ENCODE measurements at places on chromosomes 13 and 19.

DNA sequence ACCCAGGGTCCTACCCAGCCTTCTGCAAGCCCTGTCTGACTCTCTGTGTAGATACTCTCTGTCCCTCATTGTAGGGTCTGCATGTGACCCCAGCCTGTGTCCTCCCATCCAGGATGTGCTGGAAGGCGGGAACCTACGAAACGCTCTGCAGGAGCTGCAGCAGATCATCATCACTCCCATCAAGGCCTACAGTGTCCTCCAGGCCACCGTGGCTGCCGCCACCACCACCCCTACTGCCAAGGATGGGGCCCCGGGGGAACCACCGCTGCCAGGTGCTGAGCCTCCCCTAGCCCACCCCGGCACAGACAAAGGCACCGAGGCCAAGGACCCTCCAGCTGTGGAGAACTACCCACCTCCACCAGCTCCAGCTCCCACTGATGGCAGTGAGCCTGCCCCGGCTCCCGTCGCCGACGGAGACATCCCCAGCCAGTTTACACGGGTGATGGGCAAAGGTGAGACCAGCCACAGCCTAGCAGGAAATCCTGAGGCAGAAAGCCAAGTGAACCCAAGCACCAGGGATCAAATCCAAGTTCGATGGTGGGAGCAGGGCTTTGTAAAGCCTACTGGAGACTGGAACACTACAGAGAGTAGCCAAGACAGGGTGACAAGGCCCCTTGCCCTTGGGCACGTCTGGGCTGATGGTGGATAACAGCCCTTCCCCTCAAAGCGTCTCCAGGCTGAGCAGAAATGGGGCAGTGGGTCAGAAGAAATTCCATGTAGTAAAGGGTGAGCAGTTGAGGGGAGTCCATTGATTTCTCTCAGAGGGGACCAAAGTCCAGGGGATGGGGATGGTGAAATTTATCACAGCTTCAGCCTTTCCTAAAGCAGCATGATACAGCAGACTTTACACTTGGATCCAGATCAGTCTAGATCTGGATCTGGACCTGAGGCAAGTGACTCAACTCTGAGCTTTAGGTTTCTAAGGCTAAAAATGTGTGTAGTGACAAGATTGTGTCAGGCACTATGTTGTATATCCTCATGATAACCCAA lies 13.2 kb downstream of the PAF1 start:
- DNase-seq = no peak

DNA sequence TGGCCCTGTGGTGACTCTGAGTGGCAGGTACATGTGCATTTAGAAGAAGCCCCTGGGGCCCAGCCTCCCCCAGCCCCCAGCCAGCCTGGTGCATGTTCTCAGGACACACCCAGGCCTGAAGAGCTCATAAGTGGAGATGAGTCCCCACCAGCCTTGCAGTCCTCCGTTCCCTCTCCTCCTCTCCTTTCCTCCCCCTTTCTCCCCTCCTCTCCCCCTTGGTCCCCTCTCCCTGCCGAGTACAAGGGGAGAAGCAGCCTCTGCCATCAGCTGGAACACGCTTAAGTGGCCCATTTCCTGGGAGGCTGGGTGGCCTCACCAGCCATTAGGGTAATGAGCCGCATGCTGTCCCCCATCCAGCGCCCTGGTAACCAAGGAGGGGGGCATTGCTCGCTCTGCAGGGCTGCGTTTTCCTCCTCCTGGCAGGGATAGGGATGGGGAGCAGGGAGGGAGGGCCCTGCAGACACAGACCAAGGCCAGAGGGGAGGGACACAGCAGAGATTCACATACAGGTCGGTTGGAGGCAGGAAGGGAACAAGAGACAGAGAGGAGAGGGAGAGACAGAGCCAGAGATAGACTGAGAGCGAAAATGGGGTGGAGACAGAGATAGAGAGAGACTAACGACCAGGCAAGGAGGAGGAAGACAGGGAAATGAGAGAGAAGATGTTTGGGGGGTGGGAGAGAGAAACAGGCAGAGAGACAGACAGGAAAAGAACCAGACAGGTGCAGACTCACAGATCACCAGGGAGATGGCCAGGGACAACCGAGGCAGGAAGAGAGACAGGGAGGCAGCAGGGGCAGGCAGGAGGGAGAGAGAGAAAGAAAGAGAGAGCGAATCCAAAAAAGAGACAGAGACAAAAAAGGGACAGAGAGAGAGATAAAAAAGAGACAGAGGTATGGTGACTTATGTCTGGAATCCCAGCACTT lies 19.3 kb upstream of the DPP9 start:
- DNase-seq = no peak

- DNase-seq = no peak
Observed at GRCh38 chr13:113979791-113980471, 6.1 kb upstream of the C13orf46 start.

- no peak for DNase-seq
Observed at GRCh38 chr13:112341976-112342735, 34.0 kb upstream of the SPACA7 start.

DNA sequence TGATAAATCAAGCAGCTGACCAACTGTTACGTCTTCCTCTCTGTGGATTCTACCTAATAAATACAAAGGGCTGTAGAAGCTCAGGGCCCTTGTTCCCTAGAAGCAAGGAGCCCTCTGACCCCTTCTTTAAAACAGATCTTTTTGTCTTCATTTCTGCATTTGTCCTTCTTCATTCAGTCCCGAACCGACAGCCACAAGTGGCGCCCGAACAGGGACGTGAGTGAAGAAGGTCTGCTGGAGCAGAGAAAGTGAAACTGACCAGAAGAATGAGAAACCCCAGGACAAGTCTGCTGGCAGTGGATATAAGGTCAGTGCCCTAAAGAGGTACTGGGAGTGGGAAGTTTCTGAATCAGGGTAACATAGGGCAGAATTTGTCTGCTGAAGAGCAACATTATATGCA lies 13.1 kb downstream of the ZNF773 start:
- DNase-seq = no peak

DNA sequence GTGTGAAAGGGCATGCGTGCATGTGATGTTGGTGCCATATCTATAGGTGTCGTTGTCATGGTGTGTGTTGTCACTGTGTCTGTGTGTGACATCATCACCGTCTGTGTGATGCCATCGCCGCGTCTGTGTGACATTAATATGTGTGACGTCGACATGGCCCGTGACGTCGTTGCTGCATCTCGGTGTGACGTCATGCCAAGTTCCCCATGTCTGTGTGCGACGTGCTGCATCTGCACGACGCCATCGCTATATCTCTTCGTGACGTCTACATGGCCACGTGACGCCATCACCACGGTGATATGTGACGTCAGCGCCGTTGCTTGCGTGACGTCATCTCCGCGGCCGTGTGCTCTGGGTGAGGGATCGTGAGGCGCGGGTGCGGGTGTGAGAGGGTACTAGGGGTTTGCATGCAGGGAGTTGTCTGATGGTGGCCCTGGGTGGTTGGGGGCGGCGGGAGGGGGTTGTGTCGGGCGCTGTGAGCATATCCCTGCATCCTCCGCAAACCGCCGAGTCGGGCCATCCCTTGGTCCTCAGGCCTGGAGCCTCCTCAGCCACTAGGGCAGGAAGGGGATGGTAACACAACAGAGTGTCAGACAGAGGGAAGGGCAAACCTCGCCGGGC lies 14.6 kb downstream of the GTPBP3 start:
- DNase-seq = no peak

DNA sequence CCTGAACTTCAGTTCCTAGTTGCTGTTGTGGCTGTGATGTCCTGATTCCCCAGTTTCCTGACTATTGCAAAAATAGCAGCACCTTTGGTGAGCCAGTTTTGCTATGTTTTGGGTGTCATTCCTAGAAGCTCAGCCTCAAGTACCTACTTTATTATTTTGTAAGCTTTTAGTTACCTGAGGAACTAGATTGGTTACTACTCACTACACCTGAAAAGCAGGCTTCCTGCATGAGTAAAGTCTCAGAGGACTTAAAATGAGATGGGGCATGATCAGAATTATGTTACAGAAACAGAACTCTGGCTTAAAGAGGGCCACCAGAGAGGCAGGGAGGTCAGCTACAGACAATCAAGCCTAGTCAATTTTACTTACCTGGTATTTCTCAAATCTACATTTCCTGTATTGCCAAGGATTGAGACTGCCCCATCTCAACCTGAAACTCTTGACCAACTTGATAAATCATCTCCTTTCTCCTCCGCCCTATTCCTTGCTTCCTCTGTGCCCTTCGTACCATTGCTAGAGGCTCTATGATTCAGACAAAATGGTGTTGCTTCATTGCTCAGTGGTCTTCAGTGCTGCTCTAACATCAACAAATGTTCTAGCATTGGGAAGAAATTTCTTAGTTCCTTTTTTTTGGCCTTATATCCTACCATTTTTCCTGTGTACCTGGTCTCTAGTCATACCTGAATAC lies 58.9 kb downstream of the RAP2A start:
- DNase-seq = no peak

- DNase-seq = no peak
Observed at GRCh38 chr19:16096280-16096855, 15.3 kb upstream of the RAB8A start.

DNA sequence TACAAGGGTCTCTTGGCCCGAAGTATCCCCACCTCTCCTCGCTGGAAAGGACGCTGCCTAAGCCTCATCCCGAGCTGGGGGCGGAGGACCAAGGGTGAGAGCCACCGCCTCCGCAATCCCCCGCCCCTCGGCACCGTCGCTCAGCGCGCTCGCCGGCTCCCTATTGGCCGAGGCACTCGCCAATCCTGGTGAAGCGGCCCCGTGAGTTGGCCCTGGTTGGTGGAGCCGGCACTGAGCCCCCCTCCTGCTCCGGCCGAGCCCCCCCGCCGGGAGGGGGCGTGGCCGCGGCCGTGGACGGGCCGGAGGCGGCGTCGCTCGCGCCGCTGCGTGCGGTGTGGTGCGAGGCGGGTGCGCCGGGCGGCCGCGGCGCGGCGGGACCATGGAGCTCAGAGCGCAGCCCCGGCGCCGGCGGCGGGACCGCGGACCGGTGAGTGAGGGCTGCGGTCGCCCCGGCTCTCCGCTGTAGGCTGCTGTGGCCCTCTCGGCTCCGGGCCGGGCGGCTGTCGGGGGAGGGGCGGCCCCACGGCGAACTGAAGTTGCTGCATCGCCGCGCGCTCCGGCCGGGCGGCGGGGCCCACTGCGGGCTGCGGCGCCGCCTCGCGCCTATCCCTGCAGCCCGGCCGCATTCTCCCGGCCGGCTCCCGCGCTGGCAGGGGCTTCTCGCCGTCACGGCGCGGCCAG lies at the start of gene WASF3:
TSS of gene WASF3 (plus strand) at position 291 of the 681 bp plus-strand sequence. CDS start 84,588 bp downstream, outside the sequence.
- DNase-seq = no peak

DNA sequence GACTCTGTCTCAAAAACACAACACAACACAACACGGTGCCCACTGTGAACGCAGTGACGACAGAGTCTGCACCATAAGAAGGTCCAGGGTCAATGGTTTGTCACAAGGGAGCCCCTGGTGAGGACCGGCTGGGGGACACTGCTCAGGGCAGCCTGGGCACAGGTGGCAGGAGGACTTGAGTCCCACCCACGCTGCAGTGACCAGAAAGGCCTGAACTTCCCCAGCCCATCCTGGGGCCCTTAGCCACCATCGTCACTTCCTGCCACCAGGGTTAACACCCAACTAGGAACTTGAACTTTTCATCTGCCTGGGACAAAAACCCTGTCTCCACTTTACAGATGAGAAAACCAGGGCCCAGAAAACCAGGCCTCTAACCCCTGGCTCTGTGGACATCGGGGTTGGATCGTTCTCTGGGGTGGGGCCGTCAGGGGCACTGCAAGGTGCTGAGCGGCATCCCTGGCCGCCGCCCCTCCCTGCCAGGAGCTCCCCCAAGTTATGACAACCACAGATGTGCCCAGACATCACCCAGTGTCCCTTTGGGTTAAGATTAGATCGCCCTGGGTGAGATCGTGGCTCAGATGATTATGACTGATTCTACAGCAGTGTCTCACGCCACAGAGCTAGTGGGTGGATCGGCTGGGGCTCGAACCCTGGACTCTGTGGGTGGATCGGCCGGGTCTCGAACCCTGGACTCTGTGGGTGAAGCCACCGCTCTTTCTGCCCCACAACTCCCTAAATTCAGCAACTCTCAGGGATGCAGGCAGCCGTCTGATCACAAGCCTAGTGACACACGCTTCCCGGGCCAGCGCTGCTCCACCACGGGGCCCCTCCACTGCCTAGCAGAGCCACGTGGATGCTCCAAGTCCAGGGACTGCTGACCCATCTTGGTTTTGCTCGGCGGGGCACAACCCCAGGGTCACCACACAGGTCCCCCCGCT lies 14.0 kb downstream of the MOB3A start:
- no peak for DNase-seq

- DNase-seq = peak; percentile 7
Observed at GRCh38 chr19:7293762-7294557, at the start of gene INSR. INSR (minus strand) TSS chr19:7294414; CDS start chr19:7293891, 523 bp downstream.

GRCh38 chr19:53696951-53697350 lies 65.2 kb downstream of the DPRX start:
- DNase-seq = no peak

GRCh38 chr13:77891486-77891885 lies 27.1 kb downstream of the EDNRB start:
- no peak for DNase-seq

DNA sequence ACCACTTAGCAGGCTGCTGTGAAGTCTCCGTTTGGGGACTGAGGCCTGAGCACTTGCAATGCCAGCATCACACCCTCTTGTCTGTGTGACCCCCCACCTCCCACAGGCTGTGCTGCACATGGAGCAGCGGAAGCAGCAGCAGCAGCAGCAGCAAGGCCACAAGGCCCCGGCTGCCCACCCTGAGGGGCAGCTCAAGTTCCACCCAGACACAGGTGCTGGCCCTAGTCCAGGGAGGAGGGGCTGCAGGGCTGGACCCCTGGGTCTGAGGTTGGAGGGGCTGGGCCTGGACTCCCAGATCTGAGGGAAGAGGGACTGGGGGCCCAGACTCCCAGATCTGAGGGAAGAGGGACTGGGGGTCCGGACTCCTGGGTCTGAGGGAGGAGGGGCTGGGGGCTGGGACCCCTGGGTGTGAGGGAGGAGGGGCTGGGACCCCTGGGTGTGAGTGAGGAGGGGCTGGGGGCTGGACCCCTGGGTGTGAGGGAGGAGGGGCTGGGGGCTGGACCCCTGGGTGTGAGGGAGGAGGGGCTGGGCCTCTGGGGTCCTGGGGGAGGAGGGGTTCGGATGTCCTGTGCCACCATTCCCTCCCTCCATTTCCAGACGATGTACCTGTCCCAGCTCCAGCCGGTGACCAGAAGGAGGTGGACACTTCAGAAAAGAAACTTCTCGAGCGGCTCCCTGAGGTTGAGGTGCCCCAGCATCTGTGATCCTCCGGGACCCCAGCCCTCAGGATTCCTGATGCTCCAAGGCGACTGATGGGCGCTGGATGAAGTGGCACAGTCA lies 11.6 kb upstream of the DHDH start:
- DNase-seq = no peak

GRCh38 chr19:20481736-20482135 lies 83.8 kb downstream of the ZNF737 start:
- DNase-seq = no peak
